ENCODE measurements at places on chromosomes 11 and 22.
A peak's percentile ranks its signal among the peaks of the same experiment; 100 is the strongest.

- no peak for DNase-seq
Measured at GRCh38 chr11:45576461-45577215, 88.8 kb downstream of the CHST1 start.

DNA sequence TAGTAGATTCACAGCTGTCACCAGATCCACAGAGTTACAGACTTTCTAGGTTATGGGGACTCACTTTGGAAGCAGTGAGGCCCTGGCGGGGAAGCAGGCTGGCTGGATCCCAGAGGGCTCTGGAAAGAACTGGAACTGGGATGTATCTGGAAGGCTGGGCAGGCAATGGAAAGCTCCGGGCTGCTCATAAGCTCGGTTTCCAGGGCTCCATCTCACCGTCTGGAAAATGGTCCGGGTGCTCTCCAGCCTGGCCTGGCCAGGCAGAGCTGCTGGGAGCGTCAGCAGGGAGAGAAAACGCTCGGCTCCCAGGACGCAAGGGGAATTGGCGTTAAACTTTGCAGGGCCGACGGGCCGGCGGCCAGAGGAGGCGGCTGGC lies 335 bp upstream of the SEZ6L start:
- DNase-seq = no peak

DNA sequence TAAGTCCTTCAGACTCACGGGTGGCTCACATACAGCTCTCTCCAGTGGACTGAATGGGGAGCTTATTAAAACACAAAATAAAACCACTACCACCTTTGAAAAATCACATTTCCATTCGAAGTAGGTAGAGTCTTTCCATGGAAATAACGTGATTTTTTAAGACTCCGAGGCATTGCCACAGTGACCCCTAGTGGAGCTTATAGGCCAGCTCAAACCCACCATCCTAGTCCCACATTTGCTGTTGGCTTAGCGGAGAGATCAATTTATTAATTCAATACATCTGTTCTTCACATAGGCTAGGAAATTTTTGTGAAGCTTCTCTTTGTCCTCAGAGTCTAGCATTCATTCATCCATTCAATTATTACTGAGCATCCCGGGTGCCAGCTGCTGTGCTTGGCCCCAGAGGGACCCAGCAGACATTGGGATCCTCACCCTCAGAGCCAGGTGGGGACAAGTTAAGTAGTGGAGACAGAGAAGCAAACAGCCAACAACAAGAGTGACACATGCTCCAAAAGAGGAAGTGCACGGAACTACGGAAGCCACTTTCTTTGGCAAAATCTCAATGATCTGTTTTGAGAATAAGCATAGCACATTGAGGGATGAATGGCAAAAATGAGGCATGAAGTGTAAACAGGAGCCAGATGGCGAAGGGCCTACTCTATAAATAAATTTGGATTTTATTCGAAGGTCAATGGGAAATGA lies 10.2 kb upstream of the P4HA3 start:
- peak; percentile 31 for DNase-seq

DNA sequence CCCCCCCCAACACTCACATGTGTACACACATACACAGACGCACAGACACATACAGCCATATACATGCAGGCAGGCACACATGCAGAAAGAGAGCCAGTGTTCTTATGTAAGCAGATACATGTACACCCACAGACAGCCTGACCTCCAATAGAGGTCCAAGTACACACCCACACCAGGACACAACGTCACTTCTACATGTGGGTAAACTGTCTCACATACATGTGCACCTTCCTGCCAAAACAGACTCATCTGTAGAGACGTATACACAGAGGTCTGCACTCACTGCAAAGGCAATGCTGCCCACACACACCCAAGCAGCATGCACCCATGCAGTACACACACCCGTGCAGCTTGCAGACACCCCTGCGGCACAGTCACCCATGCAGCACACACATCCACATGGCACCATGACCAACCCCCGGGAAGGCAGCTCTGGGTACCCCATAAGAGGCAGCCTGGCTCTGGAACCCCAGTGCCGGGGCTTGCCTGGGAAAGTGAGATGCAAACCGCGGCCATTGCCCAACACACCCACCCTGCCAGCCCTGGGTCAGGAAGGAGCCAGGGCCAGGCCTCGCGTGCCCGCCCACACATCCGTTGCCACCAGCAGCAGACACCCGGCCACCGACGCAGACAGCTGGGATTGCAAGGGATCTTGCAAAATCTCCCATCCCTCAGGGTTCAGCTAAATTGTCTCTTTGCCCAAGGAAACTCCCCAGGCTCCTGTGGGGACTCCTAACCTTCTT lies 10.1 kb downstream of the CASTOR1 start:
- DNase-seq = peak; percentile 94

DNA sequence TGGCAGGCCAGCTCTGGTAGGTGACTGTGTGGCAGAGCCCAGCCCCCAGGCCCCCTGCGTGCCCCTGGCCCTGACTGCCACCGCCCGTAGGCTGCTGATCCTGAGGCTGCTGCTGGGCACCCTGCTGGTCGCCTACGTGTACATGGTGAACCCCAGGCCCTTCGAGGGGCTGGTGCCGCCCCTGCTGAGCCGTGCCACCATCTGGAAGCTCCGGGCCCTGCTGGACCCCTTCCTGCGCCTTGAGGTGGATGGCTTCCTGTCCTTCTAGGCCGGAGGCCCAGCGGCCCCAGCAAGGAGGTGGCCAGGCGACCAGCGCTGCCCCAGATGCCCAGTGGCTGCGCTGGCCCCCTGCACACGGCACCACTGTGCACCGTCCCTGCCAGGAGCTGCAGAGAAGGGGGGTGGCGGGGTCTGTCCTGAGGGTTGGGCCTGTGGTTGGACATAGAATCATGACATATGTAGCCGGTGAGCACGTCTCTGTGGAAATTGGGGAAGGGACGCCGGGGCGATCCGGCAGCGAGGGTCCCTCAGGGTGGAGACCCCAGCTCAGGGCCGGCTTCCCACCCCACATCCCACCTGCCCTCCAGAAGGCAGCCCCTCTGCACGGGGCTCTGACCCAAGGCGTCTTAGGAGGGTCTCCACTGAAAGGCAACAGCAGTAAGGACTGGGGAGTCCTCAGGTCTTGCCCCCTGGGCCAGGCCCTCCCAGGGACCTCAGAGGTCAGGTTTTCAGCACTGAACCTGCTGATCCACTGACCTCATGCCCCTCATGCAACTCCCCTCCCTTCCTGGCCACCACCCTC lies 185.4 kb downstream of the IGLL1 start:
- DNase-seq = no peak

DNA sequence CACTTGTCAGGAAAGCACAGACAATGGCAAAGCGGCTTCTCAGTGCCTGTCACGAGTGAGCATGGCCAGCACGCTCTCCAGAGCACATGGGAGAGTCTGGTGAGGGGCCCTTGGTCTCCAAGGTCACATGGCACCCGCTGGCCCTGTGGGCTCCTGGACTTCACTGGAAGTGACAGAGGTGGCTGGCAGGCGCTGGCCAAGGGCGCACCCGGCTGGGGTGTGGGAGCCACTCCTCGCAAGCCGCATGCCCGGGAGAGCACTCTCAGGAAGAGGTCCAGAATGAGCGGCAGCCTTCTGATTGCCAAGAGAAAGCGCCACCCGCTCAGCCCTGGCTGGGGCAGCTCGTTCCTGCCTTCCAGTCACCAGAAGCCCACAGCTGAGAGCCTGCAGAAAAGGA lies 17.1 kb upstream of the MOB2 start:
- DNase-seq = no peak

DNA sequence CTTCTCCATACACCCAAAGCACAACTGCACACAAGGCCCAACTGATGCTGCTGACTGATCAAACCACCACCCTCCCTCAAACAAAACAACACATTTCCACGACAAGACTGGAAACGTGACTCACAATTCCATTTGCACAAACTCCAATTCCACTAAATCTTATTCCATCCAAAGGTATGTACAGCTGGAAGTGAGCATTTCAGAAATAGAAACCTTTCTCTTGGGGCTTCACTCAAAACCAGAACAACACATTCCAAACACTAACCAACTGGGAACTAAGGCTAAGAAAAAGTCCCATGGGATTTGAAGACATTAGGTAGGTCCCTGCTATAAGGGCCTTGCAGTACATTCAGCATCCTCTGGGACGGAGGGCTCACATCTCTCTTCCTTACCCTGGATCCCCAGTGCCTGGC lies 19.6 kb downstream of the MORC2 start:
- no peak for DNase-seq

GRCh38 chr22:29028468-29028867 lies 33.2 kb downstream of the C22orf31 start:
- no peak for DNase-seq

DNA sequence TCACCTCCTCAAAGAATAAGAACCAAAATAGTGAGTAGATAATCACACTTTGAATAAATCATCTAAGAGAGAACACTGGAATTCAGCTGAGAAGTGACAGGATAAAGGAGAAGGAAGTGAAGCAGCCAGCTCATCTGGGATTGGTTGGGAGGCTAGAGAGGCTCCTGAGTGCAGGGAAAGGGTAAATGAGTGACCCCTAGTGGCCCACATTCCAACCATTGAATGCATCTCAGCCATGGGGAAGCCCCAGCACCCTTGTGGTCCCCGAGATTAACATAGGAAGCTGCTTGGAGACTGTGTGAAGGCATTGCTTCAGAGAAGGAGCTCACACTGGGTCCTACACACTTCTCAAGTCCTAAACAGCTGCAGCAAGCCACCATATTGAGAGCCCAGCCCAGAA lies 82.3 kb downstream of the JRKL start:
- DNase-seq = no peak

DNA sequence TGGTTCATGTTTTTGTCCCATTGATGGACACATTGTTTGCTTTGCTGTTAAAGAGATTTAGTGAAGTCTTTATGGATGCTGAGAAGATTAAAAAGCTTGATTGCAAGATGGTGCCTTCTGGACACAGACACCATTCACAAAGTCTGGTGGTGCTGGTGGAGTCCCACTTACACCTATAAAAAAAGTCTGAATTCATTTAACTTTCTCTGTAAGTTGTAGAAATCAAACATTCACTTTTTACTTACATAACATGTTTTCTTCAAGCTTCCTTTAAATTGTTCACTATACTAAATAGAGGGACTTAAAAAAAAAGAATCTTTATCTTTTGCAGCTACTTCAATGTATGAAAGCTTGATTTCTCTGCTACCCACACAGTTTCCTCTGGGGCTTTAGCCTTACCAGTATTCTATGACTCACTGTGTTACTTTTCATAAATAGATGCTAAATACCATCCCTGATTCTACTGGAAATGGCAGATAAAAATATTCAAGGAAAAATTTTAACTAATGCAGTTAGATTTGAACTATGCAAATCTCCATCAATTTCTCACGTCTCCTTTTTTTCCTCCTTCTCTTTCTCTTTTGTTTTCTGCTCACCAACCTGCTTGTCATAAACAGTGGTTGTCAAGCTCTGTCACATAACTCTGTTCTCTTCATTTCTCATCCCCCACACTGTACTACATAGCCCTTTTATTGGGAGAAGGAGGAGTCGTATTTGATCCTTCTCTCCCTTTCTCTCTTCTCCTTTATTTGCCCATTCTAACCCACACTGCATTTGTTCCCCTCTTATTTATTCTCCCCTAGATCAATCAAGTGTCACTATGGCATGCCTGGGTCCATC lies 89.7 kb downstream of the FAM76B start:
- peak; percentile 37 for DNase-seq

DNA sequence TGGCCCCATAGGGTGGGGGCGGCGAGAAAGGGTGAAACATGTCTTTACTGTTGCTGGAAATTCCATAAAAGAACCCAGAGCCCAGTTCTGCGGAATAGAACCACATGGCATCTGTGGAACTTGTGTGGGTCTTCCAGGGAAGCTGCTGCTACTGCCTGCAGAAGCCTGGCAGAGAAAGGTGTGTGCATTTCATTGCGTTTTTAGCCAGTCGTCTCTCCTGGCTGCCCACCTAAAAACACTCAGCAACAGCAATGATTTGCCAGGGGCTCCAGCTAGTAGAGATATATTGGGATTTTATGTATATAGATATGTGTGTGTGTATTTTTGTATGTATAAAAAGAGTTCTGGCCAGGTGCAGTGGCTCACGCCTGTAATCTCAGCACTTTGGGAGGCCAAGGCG lies 127.2 kb upstream of the TBCEL start:
- DNase-seq = no peak

GRCh38 chr11:130548491-130548833 lies 100.0 kb downstream of the ADAMTS15 start:
- no peak for DNase-seq

GRCh38 chr11:134474942-134475341 lies 62.9 kb upstream of the B3GAT1 start:
- DNase-seq = no peak

- peak; percentile 66 for DNase-seq
Measured at GRCh38 chr11:132064987-132065620, 694.7 kb downstream of the NTM start.

GRCh38 chr11:15955595-15955994 lies 400.8 kb downstream of the SOX6 start:
- no peak for DNase-seq

DNA sequence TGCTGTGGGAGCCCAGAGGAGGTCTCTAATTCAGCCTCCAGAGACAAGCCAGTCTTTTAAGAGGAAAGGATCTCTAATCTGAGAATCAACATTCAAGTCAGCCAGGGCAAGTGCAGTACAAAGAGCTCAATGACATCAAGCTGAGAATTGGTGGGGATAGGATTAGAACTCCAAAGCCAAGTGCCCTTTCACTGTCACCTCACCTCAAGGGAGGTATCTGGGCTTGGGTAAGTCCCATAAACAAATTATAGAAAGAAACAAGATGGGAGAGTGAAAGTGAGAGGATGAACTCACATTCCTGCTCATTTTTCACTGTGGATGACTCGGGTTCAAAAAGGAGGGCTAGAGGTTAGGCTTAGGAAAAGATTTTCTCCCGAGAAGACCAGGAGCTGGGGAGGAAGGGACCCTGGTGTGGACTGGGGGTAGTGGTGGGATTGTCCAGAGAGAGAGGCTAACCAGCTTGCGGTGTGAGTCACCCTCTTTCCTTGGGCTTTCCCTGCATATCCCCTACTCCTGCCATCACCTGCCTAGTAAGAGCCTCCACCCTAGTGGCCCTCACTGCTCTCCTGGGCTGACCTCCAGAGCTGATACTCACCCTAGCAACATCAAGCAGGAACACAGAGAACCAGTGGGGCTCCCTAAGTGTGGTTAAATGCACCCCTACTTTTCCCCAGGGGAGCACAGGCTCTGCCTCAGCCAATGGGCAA lies 70.4 kb downstream of the RRM1 start:
- no peak for DNase-seq

DNA sequence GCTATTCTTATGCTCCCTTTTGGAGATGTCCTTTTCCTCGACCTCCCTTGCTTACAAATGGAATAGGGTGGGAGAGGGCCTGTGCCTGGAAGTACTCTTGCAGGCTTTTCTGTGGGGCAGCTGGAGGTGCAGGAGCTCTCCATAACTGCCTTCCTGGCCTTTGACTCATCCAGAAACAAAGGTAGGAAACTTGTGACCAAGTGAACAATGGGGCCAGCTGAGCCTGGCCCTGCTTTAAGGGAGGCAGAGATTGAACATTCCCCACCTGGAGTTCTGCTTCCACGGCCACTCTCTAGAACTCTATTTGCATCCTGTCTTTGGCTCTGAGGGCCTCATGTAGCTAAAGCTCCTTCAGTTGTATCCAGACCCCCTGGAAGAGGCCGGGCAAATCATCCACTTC lies 5.1 kb upstream of the LYVE1 start:
- no peak for DNase-seq

GRCh38 chr22:49564666-49565515 lies 262.8 kb downstream of the BRD1 start:
- DNase-seq = no peak

- DNase-seq = no peak
Measured at GRCh38 chr11:101397979-101398378, 185.8 kb downstream of the TRPC6 start.

Measured in inflammatory macrophage treated with lipopolysaccharide for 1 hour (primary cell).